Globus pallidus (tissue), 1 donor: ENCODE measurements at places on chromosomes 6 and 20.

GRCh38 chr6:164982389-164982788 is 327.0 kb downstream of the C6orf118 start:
- no peak for DNase-seq

GRCh38 chr20:62304331-62305148 is 1.7 kb downstream of the ADRM1 start:
- no peak for DNase-seq

DNA sequence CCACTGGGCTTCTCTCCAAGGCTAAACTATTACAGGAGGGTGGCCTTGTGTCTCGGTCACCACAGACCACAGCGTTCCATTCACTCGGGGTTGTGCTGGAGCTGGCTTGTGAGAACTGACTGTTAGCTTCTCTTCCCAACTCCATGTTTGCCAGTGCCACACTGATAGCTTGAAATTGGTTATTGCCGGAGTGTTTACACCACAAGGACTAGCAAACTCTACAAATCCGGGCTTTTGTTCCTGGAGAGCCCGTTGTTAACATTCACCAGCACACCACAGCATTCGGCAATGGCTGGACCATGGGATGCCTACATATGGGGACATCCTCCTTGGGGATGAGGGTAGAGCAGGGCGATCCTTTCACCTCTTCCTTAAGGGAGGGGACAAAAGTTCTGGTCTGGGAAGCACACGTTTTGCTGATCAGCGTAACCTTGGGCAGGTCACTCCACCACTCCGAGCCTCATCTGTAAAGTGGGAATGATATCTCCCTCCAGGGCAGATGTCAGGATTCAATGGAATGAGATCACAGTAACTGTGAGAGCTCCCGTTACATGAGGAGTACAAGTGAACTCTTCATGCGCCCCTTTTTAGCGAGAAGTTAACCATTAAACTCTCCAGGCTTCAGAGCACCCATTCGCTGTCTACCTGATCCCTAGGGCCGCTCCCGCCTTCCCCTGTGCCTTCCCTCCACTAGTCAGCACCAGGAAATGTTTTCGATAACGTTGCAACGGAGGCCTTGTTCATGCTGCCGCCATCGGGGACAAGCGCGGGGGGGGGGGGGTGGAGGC is 41.7 kb upstream of the TTPAL start:
- DNase-seq: no peak

DNA sequence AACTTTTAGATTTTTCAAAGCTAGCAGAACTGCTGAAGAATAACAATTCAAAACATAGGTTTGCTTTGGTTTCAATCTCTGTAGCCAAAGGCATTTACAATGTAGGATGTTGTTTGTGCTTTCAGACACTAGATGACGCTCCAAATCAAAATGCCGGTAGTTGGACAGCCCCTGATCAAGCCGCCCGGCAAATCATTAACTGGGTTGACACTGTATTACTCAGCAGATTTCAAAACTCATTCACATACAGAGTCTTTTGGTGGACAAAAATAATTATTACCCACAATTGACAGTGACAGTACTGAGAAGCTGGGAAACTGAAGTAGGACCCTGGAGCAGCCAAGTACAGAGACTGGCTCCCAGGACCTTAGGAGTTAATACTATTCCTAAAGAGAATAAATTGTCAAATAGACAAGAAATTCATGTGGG is 21.3 kb upstream of the HFE start:
- DNase-seq: peak; percentile 77

- no peak for DNase-seq
These were observed 39.6 kb downstream of the SLC23A2 start for GRCh38 chr20:4961746-4962145.

GRCh38 chr20:59578436-59579403 is 25.6 kb upstream of the PHACTR3 start:
- DNase-seq: no peak

DNA sequence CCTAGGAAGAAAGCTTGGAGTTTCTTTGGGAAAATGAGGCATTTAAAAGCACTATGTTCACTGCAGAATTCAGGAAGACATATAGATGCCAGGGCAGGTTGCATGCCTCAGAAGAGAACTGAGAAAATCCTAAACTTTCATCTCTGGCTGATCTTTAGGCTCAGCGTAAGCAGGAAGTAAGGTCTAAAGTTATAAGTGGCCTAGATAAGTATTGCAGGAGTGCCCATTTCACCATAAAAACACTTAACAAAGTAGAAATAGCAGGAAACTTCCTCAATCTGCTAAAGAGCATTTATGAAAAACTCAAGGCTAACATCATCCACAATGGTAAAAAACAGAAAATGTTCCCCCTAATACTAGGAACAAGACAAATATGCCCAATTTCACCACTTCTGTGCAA is 320.3 kb downstream of the BMP2 start:
- DNase-seq: no peak

DNA sequence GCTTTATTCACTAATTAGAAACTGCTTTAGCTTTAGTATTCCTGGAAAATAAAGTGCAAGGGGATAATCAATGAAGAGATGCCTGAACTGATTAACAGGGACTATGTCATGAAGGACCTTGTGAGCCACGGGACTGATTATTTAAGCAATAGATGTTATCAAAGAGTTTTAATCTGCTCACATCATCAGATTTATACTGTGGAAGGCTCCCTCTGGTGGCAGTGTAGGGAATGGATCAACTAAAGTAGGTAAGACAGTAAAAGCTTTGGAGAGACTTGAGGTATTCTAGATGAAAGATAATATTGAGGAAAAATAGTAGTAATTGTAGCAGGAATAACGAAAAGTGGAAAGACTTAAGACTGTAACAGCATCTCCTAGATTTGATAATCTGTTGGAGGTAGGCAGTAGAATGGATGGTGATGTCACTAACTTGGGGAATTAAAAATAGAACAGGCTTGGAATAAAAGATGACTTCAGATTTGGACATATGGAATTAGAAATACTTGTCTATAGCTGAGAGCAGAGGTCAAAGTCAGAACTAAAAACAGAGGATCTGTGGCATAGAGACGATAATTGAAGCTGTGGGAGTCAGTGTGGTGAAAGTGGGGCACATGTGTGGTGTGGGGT is 80.3 kb upstream of the HTR1E start:
- DNase-seq: peak; percentile 16

GRCh38 chr6:6125495-6125894 is 118.8 kb upstream of the NRN1 start:
- no peak for DNase-seq

DNA sequence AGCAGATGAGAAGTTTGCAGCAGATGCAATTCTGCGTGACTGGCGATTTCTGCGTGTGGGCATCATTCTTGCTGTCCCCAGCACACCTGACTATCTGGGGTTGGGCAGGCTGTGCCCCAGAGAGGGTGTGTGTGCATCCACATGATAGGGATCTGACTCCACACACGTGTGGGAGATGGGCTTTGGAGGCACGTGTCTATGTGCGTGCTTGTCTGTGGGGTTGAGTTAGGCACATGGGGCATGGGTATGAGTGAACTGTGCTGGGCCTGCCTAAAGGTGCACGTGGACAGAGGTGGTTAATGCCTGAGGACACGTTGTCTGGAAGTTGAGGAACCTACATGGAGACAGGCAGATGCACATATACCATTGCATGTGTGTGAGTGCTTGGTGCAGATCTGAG is 50.3 kb downstream of the CD40 start:
- no peak for DNase-seq

DNA sequence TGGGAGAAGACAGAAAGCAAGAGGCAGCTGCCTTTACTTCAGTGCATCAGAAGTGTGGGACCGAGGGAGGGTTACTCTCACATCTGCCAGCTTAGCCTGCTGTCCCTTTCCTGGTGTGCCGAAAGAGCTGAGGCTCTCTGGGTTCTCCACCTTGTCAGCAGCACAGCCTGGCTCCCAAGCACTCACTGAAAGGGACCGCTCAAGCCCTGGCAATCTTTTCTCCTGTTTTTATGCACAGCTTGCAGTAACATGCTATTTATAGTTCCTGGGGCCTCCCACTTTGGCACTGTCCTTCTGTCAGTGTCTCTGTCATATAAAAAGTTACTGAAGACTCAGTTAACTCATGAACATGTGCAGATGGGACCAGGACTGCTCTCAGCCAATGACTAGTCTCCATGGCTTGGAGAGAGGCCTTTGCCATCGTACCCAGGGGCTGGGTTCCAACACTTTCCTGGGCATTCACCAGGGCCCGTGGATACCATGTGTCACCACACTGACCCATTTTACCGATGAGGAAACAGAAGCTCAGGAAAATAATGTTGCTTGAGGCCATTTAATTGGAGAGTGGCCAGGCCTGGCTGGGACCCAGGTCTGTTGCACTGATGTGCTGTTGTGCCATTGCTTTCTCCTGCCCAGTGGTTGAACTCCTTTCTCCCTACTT is 46.2 kb downstream of the PANK2 start:
- no peak for DNase-seq

DNA sequence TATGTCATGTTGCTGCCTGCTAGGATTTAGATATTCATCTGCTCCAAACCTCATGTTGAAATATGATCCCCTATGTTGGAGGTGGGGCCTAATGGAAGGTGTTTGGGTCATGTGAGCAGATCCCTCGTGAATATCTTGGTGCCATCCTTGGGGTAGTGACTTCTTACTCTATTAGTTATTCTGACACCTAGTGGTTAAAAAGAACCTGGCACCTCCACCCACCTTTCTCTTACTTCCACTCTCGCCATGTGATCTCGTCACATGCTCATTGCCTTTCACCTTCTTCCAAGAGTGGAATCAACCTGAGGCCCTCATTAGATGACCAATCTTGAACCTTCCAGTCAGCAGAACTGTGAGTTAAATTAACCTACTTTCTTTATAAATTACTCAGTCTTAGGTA is 549.4 kb upstream of the SYNCRIP start:
- DNase-seq: no peak

- peak; percentile 58 for DNase-seq
These were observed at the start of gene GJA1 for GRCh38 chr6:121435444-121436069. GJA1 (plus strand) TSS chr6:121435646; CDS start chr6:121446848, 11,202 bp downstream.

DNA sequence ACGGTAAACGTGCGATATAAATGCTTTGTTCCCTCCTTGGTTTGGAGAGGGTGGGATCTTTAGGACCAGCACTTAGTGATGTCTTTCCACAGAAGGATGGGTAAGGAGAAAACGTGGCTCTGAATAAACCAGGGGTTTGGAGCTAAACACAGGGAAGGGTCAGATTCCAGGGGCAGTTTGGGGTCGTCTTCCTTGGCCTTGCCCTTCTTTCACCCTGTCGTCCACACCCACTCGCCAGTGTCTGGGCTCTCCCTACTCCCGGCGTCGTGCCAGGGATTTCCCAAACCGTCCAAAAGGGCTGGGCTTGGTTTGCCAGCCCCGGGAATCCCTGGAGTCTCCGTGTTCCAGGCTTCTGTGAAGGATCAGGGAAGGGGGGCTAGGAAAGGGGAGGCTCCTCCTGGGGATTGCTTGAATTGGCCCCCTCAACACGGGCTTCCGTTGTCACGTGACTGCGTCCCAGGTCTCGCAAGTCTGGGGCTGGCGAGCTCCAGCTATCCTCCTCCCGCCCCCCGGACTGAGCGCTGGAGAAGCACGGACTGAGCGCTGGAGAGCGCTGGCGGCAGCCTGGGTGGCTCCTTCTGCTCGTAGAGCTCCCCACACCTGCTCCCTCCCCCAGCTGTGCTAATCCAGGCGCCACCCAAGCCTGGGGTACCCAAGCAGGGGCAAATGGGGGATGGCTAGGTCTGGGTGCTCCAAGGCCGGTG is 9.4 kb upstream of the ARMC12 start:
- DNase-seq: peak; percentile 76

- no peak for DNase-seq
These were observed 220.5 kb downstream of the PKHD1 start for GRCh38 chr6:51866867-51867266.

DNA sequence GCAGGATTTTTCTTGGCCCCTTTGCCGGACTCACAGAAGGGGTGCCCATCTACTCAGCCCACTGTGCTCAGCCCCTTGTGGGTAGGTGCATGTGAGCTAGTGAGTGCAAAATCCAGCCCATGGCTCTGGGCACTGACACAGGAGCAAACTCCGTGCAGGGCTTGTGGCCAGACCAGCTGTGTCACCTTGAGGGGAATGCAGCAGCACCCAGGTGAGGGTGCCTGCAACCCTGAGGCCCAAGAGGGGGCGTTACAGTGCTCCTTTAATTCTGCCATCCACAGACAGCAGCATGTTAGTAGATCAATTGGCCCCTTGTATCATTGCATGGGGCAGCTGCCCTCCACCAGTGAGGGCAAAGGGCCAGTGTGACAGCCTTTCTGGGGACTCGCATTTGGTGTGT is 12.9 kb upstream of the IYD start:
- no peak for DNase-seq
